Activated CD4-positive, alpha-beta T cell treated with anti-CD3 and anti-CD28 coated beads, Interleukin-2, amount 10 ng/mL, durations not matched to agents 7 days and 5 days (primary cell): ENCODE measurements at places on chromosomes 4 and X. TPM values are rescaled to one million over a fixed set of nuclear protein-coding genes. Genes with fewer than 3 reads are reported as not detected.
A peak's percentile ranks its signal among the peaks of the same experiment; 100 is the strongest.

DNA sequence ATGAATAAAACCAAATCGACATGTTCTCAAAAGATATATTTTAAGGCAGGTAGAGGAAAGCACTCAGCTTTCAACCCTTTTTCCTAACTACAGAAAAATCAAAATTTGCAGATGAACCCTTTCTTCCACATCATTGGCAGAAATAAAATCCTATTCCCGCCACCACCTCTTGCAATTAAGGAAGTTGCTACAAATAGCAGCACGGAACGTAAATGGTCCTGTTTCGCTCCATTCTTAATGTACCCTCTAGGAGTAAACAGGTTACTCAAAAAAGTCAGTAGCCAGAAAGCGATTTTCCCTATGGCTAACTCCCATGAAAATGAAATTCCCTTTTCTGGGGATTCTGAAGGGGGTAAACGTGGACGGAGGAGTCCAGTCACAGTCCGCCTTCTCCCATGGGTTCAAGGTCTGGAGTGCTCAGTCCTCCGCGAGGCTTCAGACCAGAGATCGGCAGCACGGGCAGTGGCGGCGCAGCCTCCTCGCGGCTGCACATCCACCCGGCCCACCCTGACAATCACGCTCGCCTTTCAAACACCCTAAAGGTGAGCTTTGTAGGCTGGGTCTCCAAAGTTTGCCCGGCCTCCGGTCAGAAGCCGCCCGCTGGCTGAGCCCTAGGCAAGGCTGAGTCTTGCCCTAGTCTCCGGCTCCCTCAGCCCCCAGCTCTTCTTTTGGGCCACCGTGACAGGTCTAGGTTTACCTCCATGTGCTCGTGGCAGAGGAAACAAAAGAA, 1.8 kb downstream of the ATP11C start:
- peak; percentile 11 for DNase-seq
- H3K27ac ChIP-seq = peak overlapping the region; percentile 74
- peak overlapping the region; percentile 76 for H3K4me3 ChIP-seq
- peaks cover 22% of the 10 kb centered on the region for H3K4me1 ChIP-seq
- peaks cover 2% of the 10 kb centered on the region for H3K36me3 ChIP-seq
- H3K27me3 ChIP-seq = no peaks in the 10 kb centered on the region

GRCh38 chrX:131595120-131595519, 51.2 kb downstream of the OR13H1 start:
- no peak for DNase-seq
- no peaks in the 10 kb centered on the region for H3K4me1 ChIP-seq
- no peaks in the 10 kb centered on the region for H3K36me3 ChIP-seq
- no peak overlapping the region for H3K4me3 ChIP-seq

DNA sequence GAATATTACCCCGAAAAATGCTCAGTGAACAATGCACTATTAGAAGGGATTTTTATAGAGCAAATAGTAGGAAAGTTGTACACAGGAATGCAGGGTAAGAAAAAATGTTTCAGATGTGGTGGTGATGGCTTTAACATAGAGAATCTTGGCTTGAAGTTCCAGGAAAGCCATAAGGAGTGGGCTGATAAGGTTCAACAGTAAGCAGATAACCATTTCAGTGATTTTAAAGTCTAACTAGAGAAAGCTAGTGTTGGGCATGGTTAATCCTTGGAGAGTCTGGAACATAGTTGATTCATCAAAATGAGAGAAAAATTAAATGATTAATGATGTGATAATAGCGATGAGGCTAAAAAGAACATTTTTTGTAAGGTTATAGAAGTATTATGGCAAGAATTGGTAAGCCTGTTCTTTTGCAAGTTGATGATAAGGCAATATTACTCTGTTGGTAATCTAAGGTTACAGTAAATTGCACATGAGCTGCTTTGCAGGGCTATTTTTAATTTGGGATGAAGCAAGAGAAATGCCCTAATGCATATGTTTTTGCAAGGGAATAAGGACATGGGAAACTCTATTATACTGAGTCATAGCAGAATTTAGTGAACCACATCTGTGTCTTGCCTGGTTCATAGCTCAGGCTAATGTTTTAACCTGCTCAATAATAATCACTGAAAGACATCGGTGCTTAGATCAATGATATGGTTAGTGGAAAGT, 44.3 kb downstream of the GALNTL6 start:
- no peaks in the 10 kb centered on the region for H3K4me1 ChIP-seq
- no peak overlapping the region for H3K27ac ChIP-seq
- no peak for DNase-seq
- no peaks in the 10 kb centered on the region for H3K36me3 ChIP-seq

DNA sequence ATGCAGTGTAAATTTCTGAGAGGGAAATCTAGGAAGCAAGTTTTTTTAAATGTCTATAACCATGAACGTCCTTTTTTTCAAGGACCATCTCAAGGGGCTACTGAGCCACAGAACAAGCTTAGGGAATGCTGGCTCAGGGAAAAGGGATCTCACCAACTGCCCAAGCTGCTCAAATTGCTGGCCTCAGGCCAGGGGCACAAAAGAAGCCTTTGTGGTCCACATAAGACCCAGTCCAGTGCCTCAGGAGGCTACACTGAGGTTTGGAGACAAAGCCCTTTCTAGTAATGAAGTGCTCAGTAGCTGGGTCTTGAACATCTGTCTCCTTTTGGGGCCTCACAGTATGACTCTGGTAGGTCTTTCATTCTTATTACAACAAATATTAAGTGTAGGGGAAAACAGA, 305.5 kb downstream of the RAB28 start:
- no peak for DNase-seq
- H3K36me3 ChIP-seq = no peaks in the 10 kb centered on the region
- H3K27ac ChIP-seq = no peak overlapping the region
- H3K27me3 ChIP-seq = no peaks in the 10 kb centered on the region
- H3K4me3 ChIP-seq = no peak overlapping the region
- H3K4me1 ChIP-seq = no peaks in the 10 kb centered on the region

GRCh38 chr4:1366371-1367229, 19.6 kb downstream of the UVSSA start:
- no peak for DNase-seq
- H3K27me3 ChIP-seq = no peaks in the 10 kb centered on the region
- no peaks in the 10 kb centered on the region for H3K4me1 ChIP-seq
- no peaks in the 10 kb centered on the region for H3K36me3 ChIP-seq
- no peak overlapping the region for H3K4me3 ChIP-seq

GRCh38 chrX:109934434-109934833, 68.5 kb upstream of the TMEM164 start:
- no peaks in the 10 kb centered on the region for H3K27me3 ChIP-seq
- no peaks in the 10 kb centered on the region for H3K4me1 ChIP-seq
- no peak for DNase-seq
- H3K36me3 ChIP-seq = no peaks in the 10 kb centered on the region
- H3K4me3 ChIP-seq = no peak overlapping the region

DNA sequence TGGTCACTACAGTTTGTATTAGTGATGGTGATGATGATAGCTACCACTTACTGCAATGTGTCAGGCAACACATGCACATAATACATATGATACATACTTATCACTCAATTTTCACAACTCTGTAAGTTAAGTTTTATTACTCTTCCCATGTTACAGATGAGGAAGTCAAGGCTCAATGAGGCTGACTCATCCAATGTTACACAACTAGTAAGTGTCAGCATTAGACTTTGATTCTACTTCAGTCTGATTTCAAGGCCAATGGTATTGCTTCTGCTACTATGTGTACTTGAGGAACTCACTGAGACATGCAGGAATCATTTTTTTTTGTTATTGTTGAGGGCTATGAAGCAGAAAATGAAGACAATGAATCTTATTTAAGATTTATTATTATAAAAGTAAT, 96.4 kb upstream of the TRPC5OS start:
- H3K27me3 ChIP-seq = no peaks in the 10 kb centered on the region
- no peak overlapping the region for H3K4me3 ChIP-seq
- H3K4me1 ChIP-seq = no peaks in the 10 kb centered on the region
- DNase-seq = no peak

- no peak for DNase-seq
- peaks cover 6% of the 10 kb centered on the region for H3K4me1 ChIP-seq
- no peak overlapping the region for H3K4me3 ChIP-seq
- no peaks in the 10 kb centered on the region for H3K36me3 ChIP-seq
These were observed 78.2 kb downstream of the NPFFR2 start for GRCh38 chr4:72109959-72110497.

DNA sequence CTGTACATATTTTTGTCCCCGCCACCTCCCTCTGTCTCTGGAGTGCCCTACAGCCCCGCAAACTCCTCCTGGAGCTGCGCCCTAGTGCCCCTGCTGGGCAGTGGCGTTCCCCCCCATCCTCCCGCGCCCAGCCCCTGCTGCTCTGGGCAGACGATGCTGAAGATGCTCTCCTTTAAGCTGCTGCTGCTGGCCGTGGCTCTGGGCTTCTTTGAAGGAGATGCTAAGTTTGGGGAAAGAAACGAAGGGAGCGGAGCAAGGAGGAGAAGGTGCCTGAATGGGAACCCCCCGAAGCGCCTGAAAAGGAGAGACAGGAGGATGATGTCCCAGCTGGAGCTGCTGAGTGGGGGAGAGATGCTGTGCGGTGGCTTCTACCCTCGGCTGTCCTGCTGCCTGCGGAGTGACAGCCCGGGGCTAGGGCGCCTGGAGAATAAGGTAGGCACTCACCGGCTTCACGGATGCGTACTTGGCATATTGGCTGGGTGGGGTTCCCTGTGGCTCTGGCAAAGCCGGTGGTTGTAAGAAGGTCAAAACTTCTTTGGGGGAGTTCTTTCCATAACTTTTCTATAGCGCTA, 653 bp downstream of the HHIP start:
- peak overlapping the region; percentile 74 for H3K4me3 ChIP-seq
- no peak overlapping the region for H3K27ac ChIP-seq
- H3K4me1 ChIP-seq = peaks cover 23% of the 10 kb centered on the region
- no peak for DNase-seq
- H3K36me3 ChIP-seq = no peaks in the 10 kb centered on the region

DNA sequence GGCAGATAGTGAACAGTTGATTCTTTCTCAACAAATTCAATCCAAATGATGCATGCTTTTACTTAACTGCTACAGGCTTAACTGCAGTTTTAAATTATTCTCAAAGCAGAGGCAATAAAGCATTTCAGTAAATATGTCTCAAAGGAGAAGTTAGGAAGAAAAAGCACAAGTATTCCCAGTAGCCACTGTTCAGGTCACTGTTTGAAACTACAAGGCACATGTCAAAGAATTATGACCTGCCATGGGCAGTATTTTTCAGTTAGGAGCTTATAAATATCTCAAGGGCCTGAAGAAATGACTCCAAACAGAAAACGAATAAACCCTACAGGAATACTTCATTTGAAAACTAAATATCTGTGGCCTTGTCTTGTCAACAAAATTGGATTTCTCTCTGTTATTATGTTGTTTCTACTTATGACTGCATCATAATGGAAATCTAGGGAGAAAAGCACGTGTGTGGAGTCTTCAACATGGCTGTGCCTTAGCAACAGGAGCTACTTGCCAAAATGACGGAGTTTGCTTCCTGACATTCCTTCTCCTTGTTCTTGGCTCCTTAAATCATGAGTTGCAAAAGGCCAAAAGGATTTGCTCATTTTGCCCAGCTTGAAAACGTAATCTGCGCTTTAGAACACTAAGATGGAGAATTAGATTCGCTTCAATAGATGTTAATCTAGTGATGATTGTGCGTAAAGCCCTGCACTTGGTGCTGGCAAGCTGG, 67.6 kb upstream of the GPR101 start:
- H3K27me3 ChIP-seq = peaks cover 4% of the 10 kb centered on the region
- no peak overlapping the region for H3K4me3 ChIP-seq
- DNase-seq = no peak
- no peaks in the 10 kb centered on the region for H3K4me1 ChIP-seq

The NALF2 gene
- total RNA-seq = 0.15 TPM

The RAB39B gene
- 8.0 TPM for total RNA-seq

The DCUN1D4 gene
- total RNA-seq = 25.7 TPM

The USP51 gene
- 1.8 TPM for total RNA-seq

The CXorf49 gene
- not detected for total RNA-seq
